Thoracic aorta (tissue), 2 donors: ENCODE measurements at places on chromosomes 6 and 20.

GRCh38 chr6:162710419-162710818, 17.1 kb downstream of the PRKN start:
- no peak for DNase-seq

GRCh38 chr20:57807401-57808263, 97.8 kb upstream of the PMEPA1 start:
- DNase-seq, result no peak

GRCh38 chr20:42979720-42980119, 210.0 kb downstream of the PTPRT start:
- no peak for DNase-seq

- DNase-seq, result no peak
Measured at GRCh38 chr6:46772762-46773161, 20.4 kb upstream of the MEP1A start.

DNA sequence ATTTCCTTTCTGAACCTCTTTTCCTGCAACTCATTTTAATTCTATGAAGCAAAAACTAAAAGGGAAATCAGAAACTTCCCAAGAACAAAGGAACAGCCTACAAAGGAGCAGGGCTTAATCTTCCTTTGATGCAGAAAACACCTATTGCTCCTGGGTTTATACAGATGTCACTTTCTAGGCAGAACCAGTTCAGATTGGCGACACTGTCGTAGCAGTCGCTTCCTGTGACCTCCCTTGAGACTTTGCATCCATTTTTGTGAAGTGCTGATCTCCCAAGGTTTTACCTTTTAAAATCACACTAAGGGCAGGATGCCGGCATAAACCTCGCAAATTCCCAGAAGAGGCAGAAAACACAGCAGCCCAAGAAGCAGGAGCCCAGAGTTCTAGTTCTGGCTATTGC, 40.1 kb downstream of the JAG1 start:
- DNase-seq, result no peak

DNA sequence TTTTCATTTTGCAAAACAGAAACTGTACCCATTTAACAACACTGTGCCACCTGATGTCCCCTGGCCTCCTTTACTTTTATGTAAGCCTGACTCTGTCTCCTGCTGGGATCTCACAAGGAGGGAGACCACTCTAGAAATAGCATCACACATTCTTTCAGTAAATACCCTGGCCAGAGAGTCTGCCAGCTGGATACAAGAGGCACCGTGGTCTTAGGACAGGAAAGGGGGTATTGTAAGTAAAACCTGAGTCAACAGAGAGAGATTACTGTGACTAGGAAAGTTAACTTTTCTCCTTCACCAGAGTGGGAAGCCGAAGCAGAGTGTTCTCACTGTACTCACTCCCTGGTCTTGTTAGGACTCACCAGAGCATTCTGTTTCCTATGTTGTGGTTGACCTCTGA, 27.8 kb downstream of the CMTR1 start:
- no peak for DNase-seq

- no peak for DNase-seq
Measured at GRCh38 chr6:36285187-36285671, 15.4 kb downstream of the PNPLA1 start.

GRCh38 chr20:22795433-22795832, 211.1 kb upstream of the FOXA2 start:
- no peak for DNase-seq
